Lower leg skin (tissue), 4 donors: ENCODE measurements at places on chromosomes 5 and 9. TPM values are rescaled to one million over a fixed set of nuclear protein-coding genes. Genes with fewer than 3 reads are reported as not detected.
A peak's percentile ranks its signal among the peaks of the same experiment; 100 is the strongest.

DNA sequence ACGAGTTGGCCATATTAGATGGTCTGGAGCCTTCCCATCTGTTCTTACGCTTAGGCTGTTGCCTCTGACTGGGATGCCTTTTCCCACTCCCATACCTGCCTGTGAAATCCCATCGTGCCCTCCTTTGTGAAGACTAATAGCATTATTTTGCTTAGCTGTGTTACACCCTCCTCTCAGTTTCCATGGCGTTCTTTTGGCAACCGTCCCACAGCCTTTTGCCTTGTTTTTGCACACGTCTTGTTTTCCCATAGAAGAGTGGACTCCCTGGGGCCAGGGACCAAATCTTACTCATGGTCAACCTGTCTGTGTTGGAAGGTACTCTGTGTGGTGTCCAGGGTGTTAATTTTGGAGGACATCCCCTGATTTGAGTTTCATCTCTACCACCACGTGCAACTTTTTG, 242.1 kb downstream of the HSPA4 start:
- no peak for DNase-seq

- DNase-seq: no peak
Observed at GRCh38 chr5:56070851-56071465, 76.2 kb upstream of the IL6ST start.

DNA sequence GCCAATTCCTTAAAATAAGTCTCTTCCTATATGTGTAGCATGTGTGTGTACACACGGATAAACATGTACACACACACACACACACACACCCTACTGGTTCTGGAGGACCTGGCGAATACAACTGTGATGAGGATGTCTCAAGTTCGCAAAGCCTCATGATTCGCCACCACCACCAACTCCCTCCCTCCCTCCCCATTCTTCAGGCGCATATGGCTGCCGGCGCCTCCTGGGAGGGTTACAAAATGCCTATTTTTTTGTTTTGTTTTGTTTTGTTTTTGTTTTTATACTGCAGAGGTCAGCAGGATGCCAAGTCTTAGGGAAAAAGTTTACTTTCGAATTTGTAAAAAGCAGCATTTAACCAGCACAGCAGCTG, 88.0 kb downstream of the DAP start:
- no peak for DNase-seq

DNA sequence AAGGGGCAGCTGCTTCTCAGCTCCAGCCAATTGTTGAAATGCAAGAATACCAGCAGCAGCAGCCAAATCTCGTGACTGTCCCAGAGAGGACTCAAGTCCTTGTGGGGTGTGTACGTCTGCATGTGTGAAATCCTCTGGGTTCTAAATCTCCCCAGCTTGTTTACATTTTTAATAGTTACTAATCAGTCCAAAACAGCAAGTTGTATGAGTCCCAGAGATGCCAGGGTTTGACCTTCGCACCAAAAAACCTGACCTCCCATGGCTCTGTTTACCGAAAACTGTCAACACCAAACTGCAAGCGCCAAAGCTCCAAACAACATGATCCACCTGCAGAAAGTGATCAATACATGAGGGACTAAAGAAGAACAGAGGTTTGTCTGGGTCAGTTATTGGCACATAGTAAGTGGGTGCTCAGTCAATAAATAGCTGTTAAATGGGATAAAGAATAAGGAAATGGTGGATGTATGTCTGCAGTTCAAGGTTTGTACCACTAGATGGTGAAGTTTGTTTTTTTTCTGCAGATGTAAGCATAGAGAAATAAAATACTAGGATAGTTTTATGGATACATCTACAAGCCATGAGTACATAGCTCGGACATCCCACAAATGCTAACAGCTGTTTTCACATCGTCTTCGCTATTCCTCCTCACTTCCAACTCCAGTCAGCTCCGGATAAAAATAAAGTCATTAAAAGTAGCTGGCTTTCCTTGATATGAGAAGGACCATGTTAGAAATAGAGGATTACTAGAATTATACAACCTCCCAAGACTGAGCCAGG, 85.3 kb upstream of the ADRB2 start:
- no peak for DNase-seq

DNA sequence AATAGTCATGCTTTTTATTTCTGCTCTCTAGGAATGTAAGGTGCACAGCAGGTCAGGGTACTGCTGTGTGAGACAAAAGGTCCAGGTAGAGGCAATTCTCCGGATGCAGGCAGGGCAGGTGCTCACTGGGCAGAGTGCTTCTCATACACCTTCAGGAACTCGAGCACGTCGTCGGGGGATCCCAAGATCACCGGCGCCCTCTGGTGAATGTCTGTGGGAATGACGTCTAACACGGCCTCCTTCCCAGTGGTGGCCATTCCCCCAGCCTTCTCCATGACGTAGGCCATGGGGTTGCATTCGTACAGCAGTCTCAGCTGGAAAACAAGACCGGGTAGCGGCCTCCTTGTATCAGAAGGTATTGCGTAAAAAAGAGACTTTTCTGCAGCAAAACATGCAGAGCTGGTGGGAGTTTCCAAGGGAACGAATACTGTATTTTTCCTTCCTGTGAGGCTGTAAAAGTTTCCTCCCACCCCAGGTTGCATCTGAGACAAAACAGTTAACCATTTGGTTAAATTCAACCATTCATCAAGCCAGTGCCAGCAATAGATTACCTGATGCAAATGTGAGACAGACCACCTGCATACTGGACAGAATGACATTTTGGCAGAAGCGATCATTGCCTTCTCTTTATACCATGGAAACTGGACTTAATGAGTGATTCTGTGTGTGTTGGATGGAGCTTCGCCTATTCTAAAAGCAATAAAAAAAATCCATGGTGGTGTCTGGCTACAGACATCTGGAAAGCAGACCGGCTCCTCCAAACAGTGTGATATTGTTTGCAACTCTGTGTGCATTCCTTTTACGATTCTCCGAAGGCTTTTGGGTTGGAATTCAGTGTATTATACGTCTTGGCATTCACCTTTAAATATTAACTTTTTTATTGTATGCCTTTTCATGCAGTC, 9.9 kb upstream of the FBP2 start:
- DNase-seq: peak; percentile 21

DNA sequence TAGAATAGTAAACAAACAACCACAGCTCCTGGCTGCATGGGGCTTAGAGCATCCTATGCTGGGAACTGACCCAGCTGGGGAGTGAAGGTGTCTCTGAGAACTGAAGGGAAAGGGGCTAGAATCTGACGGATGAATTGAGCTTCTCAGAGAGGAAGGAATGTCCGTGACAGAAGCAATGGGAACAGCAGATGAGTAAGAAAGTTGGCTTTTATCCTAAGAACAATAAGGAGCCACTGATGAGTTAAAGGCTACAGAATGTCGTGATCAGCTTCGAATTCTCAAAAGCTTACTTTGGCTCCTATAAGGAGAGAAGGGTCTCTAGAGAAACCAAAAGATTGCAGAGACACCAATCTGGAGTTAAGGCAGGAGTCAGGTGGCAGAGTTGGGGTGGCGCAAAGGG, 52.6 kb downstream of the EBF1 start:
- no peak for DNase-seq

DNA sequence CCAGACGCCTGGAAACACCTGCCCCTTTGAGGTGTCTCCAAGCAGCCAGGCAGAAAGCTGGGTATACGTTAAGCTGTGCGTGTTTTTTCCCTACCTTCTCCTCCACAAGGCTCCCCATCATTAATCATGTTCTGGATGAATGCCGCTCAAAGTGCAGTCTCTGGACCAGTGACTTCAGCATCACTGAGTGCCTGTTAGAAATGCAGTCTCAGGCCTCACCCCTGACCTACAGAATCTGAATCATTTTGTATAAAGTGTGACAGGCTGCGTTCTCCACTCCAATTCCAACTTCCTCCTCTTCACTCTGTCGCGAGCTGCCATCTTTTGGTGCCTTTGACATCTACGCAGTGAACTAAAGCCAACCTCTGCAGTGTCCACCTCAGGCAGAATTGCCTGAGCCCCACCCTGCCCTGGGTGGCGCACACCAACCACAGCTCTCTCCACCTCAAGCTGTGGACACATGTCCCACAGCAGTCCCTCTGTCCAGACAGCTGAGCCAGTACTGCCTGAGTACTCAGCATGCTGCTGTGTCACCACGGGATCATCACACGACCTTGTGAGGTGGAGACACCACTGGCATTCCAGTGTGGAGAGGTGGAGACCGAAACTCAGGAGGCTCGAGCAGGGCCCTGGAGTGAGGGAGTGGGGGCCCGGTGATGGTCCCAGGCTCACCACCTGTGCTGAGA, 14.2 kb downstream of the PTPN3 start:
- DNase-seq: no peak

- no peak for DNase-seq
Observed at GRCh38 chr5:7759951-7760580, 90.9 kb downstream of the CFAP90 start.

GRCh38 chr9:7085357-7085756, 327.6 kb downstream of the KDM4C start:
- DNase-seq: no peak

- peak; percentile 94 for DNase-seq
Observed at GRCh38 chr9:128724744-128725211, 851 bp upstream of the ZDHHC12 start.

DNA sequence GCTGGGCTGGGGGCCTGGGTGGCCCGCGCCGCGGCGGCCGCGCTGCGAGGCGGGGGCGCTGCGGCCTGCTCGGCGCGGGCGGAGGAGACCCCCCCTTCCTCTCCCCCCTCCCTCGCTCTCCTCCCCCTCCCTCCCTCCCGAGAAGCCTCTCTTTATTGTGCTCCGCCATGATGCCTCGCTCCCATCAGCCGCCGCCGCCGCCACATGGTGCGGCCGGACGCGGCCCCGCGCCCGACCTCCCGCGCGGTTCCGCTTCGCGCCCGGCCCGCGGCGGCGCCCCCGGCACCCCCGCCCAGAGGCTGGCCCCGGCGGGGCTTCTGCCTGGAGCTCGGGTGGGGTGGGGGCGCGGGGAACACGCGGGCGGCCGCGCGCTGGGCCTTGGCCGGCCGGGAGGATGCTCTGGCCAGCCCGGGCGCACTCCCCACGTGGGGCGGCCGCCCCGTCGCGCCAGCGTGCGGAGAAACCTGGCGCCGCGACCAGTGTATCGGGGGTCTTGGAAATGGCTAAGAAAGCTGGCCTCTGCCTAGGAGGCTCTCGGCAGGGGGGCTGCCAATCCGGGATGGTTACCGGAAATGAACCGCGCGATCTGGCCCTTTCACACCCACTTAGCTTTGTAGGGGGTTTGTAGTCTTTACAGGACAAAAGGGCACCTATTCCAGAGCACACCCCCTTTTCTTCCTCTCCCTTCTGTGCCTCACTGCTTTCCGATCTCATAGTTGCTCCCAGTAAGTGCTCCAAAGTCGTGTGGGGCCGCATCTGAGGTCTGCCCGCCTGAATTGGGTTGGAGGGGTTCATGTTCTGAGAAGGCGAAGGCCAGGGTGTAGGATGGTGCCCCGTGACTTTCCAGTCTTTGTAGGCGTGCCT, 1.0 kb downstream of the SET start:
- no peak for DNase-seq

DNA sequence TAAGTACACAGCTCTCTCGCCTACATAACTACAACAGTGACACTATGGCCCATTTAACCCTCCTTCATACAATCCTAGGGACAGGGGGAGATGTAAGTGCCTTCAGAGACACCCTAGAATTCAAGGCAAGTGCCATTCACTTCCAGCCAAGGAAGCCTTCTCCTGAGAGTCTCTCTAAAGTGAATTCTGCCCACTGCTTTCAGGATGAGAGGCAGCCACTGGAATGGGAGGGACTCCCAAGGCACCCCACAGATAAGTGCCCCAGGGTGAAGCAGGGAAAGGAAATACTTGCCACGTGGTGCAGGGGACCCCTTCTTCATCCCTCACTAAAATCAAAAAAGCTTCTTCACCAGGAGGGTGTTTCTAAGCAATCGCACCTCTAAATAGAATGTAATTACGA, 283.7 kb downstream of the ZNF608 start:
- DNase-seq: no peak

- DNase-seq: no peak
Observed at GRCh38 chr5:158903006-158903405, 196.7 kb downstream of the EBF1 start.

DNA sequence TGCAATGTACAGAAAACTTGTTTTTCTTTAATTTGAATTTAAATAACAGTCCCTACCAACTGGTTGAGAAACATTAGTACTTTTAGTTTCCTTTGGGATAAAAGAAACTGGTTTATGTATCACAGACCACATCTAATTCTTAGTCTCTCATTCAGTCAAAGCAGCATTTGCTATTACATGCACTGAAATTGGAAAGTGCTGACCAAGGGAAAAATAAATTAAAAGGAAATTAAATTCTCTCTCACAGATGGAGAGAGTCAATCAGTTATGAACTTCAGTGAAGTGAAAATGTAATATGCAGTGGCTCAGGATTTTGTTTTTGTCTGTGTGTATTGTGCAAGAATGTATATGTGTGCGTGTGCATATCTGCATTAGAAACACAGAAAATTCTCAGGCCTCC, 121.7 kb downstream of the TUSC1 start:
- no peak for DNase-seq

- peak; percentile 89 for DNase-seq
Observed at GRCh38 chr5:79020861-79021561, 35.9 kb upstream of the ARSB start.

GRCh38 chr9:37667706-37668105, 17.0 kb downstream of the FRMPD1 start:
- DNase-seq: no peak

- no peak for DNase-seq
Observed at GRCh38 chr9:93346231-93347112, 105.0 kb upstream of the FAM120A start.

- no peak for DNase-seq
Observed at GRCh38 chr9:11702548-11702947, 990.6 kb upstream of the TYRP1 start.

ZNF483 gene
- 1.4 TPM for total RNA-seq

DBH gene
- total RNA-seq: not detected

PCDHA13 gene
- total RNA-seq: 0.34 TPM

UNC5A gene
- total RNA-seq: 0.23 TPM

C5orf15 gene
- total RNA-seq: 40.9 TPM

SPATA31A3 gene
- total RNA-seq: not detected

FABP6 gene
- total RNA-seq: not detected

PRSS3 gene
- 84.0 TPM for total RNA-seq

ZFP2 gene
- 2.1 TPM for total RNA-seq
